Astrocyte of the spinal cord (primary cell): ENCODE measurements at places on chromosomes 1 and 21.

- no peak for DNase-seq
These were observed 386.9 kb downstream of the AMY1C start for GRCh38 chr1:104136621-104137020.

GRCh38 chr1:168842916-168843315 lies 113.9 kb upstream of the DPT start:
- DNase-seq = no peak

GRCh38 chr21:33157303-33157702 lies 72.4 kb upstream of the IFNAR2 start:
- DNase-seq = peak; percentile 2

- DNase-seq = no peak
These were observed 17.3 kb upstream of the FGR start for GRCh38 chr1:27652111-27652864.

DNA sequence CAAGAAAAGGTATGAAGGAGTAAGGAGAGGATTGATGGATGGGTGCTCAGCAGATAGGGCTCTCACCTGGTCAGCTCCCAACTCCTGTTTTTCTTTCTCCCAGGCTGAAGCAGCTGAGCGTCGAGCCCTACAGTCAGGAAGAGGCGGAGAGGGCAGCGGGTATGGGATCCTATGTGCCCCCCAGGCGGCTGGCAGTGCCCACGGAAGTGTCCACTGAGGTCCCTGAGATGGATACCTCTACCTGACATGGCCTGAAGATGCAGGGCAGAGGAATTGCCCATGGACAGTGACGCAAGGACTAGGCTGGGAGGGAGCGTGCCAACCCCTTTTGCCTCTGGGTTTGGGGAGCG lies 739 bp downstream of the ZNF593 start:
- DNase-seq = no peak

DNA sequence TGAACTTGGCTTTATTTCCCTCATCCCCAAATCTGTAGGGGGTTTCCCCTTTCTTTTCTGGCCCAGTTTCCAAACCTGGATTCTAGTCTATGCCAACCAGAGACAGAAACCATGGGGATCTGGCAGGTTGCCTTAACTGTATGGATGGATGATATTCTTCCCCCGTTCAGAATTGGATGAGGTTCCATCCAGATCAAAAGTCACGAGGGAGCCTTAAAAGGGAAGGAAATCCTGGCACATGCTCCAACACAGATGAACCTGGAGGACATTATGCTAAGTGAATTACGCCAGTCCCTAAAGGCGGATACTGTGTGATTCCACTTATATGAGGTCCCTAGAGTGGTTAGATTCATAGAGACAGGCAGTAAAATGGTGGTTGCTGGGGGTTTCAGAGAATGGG lies 124.4 kb downstream of the HUNK start:
- DNase-seq = no peak

DNA sequence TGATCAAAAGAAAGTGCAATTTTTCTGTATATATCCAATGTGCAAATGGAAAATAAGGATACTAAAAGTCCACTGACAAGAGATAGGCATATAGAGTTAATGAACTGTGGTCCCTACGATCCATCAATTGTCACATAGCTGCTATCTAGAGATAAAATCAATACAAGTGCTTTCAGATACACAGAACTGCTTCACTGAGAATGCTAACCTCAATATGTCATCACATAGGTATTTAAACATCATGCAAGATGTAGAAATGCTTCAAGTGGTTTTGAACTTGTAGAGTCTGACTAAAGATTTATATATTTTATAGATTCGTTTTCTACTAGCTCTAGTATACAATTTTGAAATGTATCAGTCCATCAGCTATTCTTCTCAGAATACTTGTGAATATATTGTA lies 1604.7 kb downstream of the PLA2G4A start:
- DNase-seq = peak; percentile 24

DNA sequence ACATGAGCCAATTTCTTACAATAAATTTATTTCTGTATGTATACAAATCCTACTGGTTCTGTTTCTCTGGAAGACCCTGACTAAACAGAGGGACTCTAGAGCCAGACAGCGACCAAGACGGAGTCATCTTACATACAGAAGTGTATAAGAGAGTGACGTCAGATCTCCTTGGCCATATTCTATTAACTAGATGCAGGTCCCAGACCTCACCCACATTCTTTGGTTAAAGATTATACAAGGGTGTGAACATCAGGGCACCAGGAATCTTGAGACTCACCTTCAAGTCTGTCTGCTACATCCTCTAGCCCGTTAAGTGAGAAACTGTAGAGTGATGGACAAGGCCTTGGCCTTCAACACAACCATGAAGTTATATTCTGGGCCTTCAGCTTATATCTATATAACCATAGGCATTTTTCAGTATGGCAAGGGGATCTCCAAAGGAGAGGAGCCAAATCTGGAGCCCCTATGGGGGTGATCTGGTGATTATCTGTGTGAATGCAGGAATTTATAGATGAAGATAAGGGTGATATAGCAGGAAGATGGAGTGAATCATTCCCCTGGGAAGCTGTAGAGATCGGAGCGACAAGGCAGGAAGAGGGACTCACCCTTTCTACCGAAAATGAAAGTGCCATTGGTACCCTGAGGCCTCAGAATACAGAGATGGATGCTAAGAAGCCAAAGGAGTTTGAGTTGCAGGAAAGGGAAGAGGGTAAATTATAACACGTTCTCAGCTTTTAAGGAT lies 83.9 kb downstream of the ADAMTS1 start:
- no peak for DNase-seq

DNA sequence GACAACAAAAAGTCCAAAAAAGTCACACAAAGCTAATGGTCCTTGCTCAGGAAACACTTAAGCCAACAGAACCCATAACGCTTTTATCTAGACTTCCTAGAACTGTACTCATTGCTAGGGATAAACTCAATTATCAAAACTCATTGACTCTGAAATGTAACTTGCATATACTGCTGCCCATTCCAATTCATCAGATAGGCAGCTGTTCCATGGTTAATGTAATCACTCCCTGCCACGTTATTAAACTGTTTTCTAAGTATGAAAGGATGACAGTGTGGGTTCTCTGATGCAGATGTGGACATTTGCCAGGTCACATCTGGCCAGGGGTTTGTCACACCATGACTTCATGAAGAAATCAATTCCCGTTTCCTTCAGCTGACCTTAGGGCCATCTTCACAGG lies 30.3 kb upstream of the DNAJC11 start:
- DNase-seq = no peak

DNA sequence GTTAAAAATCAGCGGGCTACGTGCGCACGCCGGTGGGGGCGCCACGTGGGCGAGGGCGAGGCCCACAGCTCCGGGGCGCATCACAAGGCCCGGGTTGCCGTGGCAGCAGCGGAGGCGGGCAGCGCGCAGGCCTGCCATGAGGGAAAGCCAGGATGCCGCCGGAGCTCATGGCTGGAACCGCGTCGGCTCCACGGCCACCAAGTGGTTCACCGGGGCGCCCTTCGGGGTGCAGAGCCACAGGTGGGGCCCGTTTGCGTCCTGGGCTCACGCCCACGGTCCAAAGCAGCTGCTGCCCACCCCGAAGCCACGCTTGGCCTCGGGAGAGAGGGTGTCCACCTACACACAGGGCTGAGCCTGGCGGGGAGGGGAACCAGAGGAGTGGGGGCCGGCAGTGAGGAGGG lies 4.9 kb upstream of the TTC22 start:
- DNase-seq = no peak

- DNase-seq = no peak
These were observed 34.6 kb downstream of the TNR start for GRCh38 chr1:175708787-175709186.
